ENCODE measurements at places on chromosomes 2 and 18.

GRCh38 chr2:181680937-181681811, 857 bp upstream of the NEUROD1 start:
- no peak for DNase-seq

DNA sequence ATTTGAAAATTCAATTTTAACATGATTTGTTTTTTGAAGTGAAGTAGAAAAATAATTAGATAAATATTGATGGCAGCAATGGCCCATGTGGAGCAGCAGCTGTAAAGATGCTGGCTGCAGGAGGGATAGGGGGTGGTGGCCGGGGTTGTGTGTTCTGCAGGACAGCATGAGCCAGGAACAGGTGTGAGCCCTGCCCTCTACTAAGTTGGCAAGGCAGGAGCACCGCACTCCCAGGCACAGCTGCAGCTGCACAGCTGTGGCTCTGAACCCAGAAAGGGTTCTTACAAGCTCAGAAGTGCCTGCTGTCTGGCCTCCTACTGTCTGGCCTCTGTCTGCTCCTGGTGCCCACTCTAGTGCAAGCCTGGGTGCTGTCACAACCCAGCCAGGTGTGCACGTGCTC, 10.0 kb upstream of the DUSP19 start:
- DNase-seq = no peak

GRCh38 chr2:217798743-217799562, 203.8 kb downstream of the TNS1 start:
- DNase-seq = no peak

- no peak for DNase-seq
Observed at GRCh38 chr2:29079887-29080286, 5.6 kb upstream of the PCARE start.

DNA sequence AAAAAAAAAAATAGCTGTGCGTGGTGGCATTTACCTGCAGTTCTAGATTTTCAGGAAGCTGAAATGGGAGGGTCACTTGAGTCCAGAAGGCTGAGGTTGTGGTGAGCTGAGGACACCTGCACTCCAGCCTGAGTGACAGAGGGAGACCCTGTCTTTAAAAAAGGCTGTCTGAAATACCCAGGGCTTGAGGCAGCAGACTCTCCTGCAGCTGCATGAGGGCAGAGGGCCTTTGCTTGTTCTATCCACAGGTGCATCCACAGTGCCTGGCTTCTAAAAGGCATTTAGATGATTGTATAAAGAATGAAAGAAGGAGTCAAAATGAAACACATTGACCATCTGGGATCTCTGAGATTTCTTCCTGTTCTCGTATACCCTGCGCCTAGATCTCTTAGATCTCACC, 152.9 kb downstream of the MGAT5 start:
- no peak for DNase-seq

DNA sequence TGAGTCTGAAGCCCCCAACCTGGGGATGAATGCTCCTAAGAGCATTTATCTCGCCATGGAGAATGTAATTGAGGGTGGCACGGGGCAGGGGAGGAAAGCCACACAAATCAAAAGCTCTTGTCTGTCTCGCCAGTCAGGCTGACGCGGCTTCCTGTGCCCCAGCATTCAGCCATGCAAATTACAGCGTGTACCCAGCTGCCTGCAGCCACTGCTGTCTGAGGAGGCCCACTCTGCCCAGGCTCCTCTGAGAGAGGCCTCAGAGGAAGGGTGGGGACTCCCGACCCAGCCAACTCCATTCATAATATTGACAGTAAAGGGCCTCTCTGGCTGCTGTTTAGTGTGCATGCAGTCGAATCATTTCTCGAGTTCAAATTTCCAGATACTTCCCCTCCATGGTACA, 22.0 kb downstream of the SMAD7 start:
- DNase-seq = peak; percentile 81

- DNase-seq = no peak
Observed at GRCh38 chr2:226408141-226408540, 391.5 kb downstream of the IRS1 start.

- DNase-seq = no peak
Observed at GRCh38 chr18:73947180-73947921, 200.3 kb downstream of the FBXO15 start.

DNA sequence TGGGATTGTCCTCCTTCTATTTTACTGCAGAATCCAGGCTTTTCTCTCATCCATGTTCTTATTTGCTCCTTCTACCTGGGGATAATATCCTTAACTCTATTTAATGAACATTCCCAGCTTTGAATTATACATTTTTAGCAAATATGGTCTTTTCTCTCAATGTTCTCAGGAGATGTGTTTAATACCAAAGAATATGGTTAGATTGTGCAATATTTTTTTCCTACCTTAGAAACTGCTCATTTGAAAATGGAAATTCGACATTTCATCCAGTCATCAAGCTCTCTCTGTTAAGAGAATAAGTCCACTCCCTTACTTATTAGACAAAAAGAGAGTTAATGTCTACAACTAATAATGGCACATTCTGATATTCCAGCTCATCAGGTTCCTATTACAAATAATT, 160.4 kb upstream of the GULP1 start:
- DNase-seq = no peak

- no peak for DNase-seq
Observed at GRCh38 chr2:144411473-144411872, 108.4 kb downstream of the ZEB2 start.

- DNase-seq = peak; percentile 86
Observed at GRCh38 chr2:229725716-229726574, 11.6 kb upstream of the DNER start.

DNA sequence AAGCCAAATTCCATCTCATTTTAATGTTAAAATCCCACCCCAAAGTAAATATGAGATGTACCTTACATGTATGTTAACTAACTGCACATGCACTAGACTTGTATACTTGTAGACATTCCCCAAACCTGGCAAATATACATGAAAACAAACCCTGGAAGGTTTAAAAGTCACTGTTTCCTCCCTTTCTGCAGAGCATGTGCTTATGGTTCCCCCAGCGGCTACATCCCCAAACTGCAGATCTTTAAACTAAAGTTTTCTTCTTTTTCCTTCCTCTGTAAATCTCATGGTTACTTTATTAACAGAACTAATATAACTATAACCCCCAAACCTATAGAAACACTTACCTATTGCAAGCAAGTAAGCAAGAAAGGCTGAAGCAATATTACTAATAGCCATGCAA, 731.5 kb downstream of the LRP1B start:
- DNase-seq = peak; percentile 3

GRCh38 chr18:24019641-24020331, 5.2 kb downstream of the TTC39C start:
- DNase-seq = no peak

DNA sequence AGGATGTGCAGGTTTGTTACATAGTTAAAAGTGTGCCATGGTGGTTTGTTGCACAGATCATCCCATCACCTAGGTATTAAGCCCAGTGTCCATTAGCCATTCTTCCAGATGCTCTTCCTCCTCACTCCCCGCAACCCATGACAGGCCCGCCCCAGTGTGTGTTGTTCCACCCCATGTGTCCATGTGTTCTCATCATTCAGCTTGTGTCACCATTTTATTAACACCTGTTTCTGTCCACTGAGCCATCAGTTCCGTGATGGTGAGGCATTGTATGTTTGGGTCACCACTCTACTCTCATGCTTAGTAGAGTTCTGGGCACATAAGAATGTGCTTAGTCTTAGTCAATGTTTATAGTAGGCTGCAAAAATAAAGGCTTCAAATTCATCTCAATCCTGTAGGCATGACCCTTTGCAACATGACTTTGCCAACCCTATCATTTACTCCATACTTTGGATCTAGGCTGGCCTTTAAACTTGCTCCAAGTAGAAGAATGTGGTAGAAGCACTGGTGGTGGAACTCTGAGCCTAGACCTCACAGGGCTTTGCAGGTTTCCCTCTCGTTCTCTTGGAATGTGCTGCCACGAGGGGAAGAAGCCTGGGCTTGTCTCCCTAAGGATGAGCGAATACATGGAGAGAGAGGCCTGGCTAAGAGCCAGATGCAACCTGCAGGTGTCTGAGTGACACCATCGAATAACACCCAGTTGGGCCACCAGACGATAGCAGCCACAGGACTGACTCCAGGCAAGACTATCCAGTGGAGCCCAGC, 161.5 kb downstream of the NAPG start:
- peak; percentile 76 for DNase-seq

DNA sequence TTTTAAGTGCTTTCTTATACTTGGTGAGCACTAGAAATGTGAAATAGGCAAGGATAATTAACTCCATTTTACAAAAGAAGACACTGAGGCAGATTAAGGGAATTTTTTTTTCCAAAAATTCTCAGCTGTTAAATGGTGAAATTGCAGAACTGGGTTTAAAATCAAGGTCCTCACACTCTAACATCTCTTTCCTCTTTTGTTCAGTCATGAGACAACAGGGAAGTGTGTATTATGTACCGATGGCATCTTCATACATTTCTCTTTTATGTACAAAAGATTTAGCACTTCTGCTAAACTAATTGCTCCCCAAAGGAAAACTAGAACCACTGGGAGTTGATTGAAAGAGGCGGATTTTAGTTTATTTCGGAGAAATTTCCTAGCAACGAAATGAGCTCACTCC, 203.0 kb downstream of the SETBP1 start:
- DNase-seq = no peak

- peak; percentile 50 for DNase-seq
Observed at GRCh38 chr2:203453858-203454451, 81.1 kb downstream of the RAPH1 start.

DNA sequence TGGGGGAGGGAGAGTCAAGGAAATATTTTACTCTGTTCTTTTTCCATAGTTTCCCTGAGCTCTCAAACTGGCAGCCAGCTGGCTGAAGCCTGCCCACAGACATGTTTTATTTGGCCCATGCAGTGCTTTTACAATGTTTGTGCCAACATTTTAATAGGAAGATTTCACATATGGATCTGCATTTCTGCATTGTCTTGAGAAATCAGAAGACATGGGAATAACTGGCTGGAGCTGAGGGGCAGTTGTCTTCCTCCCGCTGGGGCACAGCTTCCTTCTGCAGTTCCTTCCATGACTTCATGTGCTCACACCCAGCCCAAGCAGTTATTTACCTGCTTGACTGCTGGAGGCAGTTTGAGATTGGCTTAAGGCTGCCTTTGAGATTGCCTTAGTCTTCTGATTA, 74.4 kb downstream of the PLCL1 start:
- DNase-seq = peak; percentile 14

DNA sequence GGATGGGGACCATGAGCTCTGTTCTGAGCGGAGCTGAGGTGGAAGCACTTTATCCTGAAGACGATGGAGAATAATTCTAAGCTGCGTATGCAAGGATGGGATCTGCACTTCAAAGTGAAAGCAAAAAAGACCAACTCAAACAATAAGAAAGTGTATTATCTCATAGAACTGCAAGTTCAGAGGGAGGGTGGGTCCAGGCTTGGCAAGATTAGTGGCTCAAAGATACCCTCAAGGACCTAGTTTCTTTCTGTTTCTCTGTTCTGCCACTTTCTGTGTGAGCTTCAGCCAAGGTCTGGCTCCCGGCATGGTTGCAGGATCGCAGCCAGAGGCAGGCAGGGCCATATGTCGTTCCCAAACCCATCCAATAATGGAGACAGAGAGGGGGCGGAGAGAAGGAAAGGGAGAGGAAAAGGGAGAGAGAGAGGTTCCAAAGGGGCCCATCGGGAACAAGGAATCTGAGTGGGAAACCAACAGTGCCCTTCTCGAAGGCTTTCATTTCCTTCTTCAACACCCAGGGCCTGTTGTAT, 169.2 kb upstream of the NCK2 start:
- DNase-seq = no peak

- DNase-seq = no peak
Observed at GRCh38 chr2:52260904-52261303, 1229.0 kb upstream of the NRXN1 start.

GRCh38 chr2:85888684-85889626, at the start of gene ST3GAL5:
Gene ST3GAL5, minus strand, starts transcription at chr2:85888990. Its CDS starts 85 bp downstream, at chr2:85888905.
- peak; percentile 62 for DNase-seq

GRCh38 chr2:74847070-74847858, 13.3 kb downstream of the HK2 start:
- peak; percentile 65 for DNase-seq

DNA sequence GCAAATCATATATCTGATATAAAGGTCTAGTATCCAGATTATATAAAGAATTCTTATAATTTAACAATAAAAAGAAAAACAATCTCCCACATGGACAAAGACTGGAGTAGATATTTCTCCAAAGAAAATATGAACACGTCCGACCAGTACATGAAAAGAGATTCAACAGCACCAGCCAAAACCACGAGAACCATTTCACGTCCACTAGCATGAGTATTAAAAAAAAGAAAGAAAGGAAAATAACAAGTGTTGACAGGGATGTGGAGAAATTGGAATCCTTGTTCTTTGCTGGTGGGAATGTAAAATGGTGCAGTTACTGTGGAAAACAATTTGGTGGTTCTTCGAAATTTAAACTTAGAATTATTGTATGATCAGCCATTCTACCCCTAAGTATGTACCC, 432.7 kb upstream of the TRIB2 start:
- DNase-seq = no peak

DNA sequence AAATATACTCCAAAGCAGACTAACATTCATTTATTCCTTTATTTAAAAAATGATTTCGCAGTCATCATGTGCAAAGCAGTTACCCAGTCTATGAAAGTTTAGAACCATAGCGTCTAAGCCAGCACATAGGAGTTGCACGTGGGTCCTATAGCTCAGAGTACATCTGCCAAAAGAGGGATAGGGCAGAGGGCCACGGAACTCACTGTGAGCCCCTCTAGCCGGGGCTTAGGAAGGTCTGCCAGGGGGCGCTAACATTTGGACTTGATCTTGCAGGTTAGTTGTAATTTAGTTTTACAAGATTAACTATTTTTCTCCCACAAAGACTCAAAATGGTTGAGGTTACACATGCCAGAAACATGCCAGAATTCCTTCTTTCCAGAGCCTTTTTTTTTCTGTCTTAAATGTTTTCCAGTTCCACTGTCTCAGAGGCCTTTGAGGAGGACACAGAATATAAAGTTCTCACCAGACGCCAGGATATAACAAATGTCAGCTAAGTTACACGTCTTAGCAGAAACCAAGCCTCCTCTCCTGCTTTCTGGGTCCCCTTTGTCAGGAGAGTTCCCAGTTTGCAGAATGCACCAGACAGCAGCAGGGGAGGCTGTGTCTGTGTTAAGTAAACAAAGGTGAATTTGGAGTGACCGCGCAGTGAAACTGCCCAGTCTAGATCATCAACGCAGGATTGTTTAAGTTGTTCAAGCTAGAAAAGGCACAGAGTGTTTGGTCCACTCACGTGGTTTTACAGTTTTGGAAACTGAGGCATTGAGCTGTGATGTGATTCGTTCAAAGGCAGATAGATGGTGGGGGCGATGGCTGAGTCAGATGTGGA, 292.0 kb downstream of the PRKCE start:
- DNase-seq = no peak

- DNase-seq = no peak
Observed at GRCh38 chr2:1777781-1778180, 33.5 kb upstream of the PXDN start.

GRCh38 chr18:47915229-47915628, 15.2 kb downstream of the SMAD2 start:
- peak; percentile 33 for DNase-seq

- peak; percentile 59 for DNase-seq
Observed at GRCh38 chr2:184646177-184646576, 47.8 kb downstream of the ZNF804A start.

Data from bronchial epithelial cell (primary cell).